Renal cortical epithelial cell (primary cell): ENCODE measurements at places on chromosomes 2 and 18. TPM values are rescaled to one million over a fixed set of nuclear protein-coding genes. Genes with fewer than 3 reads are reported as not detected.

Gene CUL3
- 84.4 and 139 TPM in 2 replicates for total RNA-seq

Gene PPP4R1
- 152 and 166 TPM in 2 replicates for total RNA-seq

Gene MAP2
- 8.7 and 18.3 TPM in 2 replicates for total RNA-seq

Gene GNAL
- 0.87 and 0.94 TPM in 2 replicates for total RNA-seq

Gene SLC9A4
- total RNA-seq = 0.40 and 7.6 TPM in 2 replicates

Gene NIF3L1
- 21.7 and 37.3 TPM in 2 replicates for total RNA-seq

Gene STK17B
- total RNA-seq = 21.5 and 32.8 TPM in 2 replicates

Gene PKP4
- total RNA-seq = 45.3 and 149 TPM in 2 replicates

Gene ALPG
- total RNA-seq = not detected in 2 replicates

Gene VWA3B
- total RNA-seq = not detected in 2 replicates

DNA sequence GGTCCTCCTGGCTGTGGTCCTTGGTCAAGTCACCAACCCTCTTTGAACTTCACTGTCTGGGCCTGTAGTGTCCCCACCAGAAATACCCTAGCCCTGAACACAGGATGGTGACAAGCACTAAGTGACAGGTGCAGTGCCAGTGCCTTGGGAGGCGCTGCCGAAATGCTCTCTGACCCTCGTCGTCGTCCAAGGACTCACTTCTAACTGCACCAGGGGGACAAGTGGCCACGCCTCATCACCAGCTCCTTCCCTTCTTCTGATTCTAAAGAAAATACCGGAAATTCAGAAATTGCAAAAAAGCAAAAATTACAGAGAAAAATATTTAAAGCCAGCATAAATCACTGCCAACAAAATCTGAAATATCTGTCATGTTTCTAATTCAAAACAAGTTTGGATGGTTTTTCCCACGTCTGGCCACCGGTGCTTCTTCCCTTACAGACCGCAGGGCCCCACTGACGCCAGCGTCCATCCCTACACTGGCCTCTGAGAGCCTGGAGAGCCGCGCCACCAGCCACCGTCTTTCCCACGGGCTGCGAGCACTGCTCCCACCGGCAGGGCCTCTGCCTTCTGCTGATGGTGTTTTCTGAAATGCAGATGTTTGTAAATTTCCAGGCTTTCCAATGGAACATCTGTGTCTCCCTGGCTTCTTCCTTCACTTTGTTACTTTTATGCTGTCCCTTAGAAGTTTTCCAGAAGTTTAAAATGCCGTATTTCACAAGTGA is 37.4 kb upstream of the GPC1 start:
- DNase-seq = no peak

DNA sequence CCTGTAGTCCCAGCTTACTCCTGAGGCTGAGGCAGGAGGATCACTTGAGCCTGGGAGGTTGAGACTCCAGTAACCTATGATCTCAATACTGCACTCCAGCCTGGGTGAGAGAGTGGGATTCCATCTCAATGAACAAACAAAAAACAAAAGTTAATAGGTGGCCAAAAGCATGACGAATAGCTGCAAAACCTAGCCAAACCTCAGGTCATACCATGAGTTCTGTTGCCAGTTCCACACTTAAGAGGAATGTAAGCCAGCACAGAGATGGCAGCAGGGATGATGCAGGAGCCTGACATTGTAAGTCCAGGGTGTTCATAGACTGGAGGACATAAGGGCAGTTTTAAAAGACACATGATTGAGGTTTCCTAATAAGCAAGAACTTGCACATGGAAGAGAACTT is 55.3 kb upstream of the RMDN2 start:
- peak; percentile 96 for DNase-seq

DNA sequence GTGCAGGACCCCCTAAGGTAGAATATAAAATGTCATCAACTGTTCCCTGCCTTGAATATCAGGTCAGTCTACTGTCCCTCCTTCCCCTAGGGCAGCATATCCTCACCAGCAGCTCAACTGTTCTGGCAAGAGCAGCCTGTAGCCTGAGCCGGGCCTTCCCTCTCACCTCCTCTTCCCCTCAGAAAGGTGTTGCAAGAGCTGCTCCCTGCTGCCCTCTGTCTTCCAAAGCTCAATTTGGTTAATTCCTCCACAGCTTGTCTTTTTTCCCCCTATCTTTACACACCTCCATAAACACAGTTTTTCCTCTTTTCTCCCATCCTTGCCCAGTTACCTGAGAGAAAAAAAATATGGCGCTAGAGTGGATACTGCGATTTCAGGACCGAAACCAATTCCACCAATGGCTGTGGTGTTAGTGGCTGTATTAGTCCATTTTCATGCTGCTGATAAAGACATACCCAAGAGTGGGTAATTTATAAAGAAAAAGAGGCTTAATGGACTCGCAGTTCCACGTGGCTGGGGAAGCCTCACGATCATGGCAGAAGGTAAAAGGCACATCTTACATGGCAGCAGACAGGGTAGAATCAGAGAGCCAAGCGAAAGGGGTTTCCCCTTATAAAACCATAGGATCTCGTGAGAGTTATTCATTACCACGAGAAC is 184.7 kb downstream of the MREG start:
- DNase-seq = peak; percentile 68

- DNase-seq = no peak
Measured at GRCh38 chr18:55398858-55399257, 189.1 kb downstream of the TCF4 start.

DNA sequence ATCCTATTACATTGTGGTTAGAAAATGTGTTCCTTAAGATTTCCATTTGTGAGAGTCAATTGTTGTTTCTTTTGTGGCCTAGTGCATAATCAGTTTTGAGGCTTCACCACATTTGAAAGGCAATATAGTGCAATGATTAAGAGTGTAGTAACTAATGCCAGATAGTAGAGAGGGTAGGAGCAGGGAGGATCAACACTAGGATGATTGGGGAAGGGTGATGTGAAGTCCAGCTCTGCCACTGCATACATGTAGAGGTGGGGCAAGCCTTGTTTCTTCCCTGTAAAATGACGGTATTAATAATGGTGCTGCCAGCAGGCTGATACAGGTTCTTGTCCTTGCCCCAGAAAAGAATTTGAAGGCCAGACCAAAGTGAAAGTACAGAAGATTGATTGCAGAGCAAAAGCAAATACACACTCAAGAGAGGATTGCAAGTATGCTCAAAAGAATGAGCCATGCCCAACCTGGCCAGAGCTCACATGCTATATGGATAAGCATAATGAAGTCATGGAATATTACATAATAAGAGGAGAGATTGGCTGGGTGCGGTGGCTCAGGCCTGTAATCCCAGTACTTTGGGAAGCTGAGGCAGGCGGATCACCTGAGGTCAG is 8.0 kb downstream of the SP100 start:
- DNase-seq = peak; percentile 68

GRCh38 chr2:131034122-131035051 is 58.9 kb downstream of the FAM168B start:
- DNase-seq = no peak

DNA sequence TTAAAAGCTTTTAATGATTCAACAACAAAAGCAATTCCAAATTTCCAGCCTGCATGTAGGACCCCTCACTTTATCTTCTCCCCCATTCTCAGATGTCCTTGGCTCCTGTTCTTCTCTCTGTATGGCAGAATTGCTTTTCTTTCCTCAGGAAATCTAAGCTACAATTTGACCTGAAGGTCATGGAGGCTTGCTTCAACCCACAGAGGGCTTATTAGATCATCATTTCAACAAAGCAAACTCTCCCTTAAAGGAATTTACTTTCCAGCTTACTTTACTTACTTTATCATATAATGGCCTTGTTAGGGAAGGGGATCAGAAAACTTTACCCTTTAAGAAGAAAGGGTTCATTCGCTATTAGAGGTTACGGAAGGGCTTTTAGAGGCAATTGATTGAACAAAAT is 211.5 kb downstream of the RAD51AP2 start:
- DNase-seq = no peak

DNA sequence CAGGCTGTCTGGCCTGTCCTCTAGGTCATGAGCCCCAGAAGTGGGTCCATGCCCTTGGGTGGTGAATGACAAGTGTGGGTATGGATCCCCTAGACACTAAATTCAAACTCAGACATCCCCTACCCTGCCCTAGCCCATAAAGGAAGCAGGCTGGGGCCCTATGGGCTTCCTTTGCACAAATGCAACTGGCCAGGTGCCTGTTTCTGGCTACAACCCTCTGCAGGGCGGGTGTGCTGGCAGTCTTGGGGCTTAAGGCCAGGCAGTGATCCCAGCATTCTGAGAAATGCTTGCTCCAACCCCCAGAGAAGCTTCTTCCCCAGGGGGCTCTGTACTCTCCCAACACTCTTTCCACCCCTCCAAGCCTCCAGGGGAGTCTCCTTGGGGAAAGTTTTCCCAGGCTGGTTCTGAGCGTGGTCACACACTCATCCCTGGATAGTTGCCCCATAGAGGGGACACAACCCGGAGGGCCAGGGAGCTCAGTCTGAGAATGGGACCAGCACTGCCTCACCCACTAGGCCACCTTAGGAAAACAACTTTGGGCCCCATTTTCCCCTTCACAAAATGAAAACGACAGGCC is 16.6 kb upstream of the ASPRV1 start:
- DNase-seq = no peak

DNA sequence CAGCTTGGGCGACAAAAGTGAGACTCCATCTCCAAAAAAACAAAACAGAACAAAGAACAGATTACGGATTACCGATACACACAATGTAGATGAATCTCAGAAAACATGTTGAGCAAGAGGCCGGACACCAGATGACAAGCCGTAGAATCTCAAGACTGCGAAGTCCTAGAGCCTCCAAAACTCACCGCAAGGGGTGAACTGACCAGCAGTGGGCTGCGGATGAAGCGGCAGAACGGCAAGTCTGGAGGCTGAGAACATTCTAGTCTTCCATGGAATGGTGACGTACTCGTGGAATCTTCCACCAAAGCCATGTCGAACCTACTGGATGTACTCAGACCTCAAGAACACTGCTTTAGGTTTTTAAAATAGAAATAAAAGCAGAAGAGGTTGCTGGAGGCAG is 198.8 kb downstream of the NDUFA10 start:
- DNase-seq = no peak

DNA sequence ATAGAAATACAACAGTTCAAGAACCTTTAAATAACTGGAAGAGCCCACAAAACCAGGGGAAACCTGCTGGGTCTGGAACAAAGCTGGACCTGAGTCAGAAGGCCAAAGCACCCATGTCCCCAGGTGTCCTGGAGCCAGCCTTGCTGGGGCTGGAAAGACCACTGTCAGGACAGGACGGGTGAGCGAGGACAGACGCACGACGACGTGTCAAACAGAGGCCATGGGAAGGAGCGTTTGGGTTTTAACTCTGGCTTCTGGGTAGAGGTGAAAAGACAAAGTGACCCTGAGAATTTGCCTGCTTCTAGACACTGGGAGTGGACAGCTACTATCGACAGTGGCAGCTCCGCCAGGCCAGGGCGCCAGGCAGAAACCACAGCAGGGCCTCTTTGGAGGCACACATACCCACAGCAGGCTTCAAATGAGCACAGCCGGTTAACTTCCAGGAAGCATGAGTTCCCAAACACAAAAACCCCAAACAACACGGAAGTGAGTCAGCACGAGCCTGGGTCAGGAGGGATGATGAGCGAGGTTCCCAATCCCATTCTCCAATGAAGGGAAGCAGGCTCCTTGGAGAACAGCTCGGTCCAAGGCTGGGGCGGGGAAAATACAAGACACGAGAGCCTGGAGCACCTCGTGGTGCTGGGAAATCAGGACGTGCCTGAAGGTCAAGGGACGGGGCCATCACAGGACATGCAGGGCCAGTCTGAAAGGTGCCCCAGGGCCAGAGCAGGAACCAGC is 208.0 kb downstream of the TWIST2 start:
- no peak for DNase-seq

DNA sequence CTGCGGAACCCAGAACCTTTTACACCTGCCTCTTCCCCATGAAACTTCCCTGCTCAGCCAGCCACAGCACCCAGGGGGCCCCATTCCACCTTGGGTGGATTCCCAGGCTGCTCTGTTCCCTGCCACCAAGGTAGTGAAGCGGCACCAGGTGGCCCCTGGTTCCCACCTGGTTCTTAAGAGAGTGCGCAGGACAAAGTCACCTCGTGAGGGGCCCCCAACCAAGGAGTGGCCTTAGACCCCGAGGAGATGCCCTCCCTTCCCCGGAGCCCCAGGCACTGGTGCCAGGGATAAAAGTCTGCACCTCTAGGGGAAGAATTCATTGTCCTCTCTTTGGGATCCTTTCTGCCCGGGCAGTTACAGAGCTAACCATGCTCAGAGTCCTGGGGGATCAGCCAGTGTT is 3.1 kb upstream of the LPIN1 start:
- DNase-seq = no peak

DNA sequence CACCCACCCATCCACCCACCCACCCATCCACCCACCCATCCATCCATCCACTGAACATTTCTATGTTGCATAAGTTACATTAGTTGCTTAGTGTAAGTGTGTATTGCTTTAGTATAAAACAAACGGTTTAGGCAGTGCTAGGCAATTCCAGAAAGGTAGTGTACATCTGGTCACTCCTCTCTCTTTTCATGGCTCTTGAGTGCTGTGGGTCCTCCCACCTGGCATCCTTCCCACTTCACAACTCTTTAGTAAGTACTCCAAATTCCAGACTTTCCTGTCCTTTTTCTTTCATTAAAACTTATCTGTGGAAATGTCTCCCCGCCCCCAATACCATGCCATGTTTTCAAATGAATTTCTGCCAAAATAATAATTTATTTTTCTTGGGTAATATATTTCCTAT is 122.5 kb downstream of the PLEKHM3 start:
- peak; percentile 42 for DNase-seq

GRCh38 chr2:28745876-28746275 is 5.8 kb upstream of the PPP1CB start:
- DNase-seq = no peak

GRCh38 chr2:217942731-217943335 is 60.0 kb downstream of the TNS1 start:
- peak; percentile 77 for DNase-seq

GRCh38 chr2:86468162-86469033 is 27.2 kb downstream of the KDM3A start:
- no peak for DNase-seq

DNA sequence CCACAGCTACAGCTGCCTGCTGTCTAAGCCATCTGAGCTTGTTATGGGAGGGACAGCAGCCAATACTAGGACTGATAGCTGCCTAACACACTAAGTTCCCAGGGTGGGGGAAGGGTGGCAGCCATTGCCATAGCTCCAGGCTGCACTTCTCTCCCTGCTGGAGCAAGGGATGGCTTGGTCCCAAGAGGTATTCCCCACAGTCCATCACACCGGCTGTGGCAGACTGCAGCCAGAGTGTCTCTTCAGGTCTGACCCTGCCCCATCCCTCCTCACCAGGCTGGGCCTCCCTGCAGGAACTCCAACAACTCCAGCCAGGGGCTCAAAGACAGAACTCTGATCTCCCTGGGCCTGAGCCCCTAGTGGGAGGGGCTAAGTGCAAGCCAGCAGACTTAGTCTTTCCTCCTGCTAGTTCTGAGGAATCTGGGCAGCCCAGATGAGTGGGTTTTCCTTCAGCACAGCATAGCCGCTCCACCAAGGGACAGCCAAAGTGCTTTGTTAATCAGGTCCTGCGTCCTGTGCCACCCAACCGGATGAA is 632.1 kb downstream of the SOCS6 start:
- no peak for DNase-seq

DNA sequence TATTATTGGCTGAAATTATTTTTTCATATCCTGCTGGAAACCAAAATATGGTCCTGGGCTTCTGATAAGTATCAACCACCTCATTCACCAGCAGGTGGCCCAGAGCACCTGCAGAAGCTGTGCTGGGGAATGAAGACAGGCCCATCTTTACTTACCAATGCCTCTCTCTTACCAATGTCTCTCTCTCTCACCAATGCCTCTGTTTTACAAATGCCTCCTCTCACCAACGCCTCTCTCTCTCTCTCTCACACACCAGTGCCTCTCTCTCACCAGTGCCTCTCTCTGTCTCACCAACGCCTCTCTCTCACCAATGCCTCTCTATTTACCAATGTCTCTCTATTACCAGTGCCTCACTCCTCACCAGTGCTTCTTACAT is 2.3 kb upstream of the MAL start:
- DNase-seq = peak; percentile 59

GRCh38 chr2:11996618-11997017 is 250.2 kb downstream of the LPIN1 start:
- DNase-seq = no peak
